ENCODE measurements at places on chromosomes 12 and 14.

GRCh38 chr12:92007787-92008186, 137.9 kb downstream of the BTG1 start:
- H3K4me1 ChIP-seq = no peaks in the 10 kb centered on the region
- H3K27me3 ChIP-seq = no peaks in the 10 kb centered on the region
- no peak overlapping the region for H3K4me3 ChIP-seq
- DNase-seq = no peak
- H3K36me3 ChIP-seq = no peaks in the 10 kb centered on the region
- no peak overlapping the region for H3K27ac ChIP-seq

DNA sequence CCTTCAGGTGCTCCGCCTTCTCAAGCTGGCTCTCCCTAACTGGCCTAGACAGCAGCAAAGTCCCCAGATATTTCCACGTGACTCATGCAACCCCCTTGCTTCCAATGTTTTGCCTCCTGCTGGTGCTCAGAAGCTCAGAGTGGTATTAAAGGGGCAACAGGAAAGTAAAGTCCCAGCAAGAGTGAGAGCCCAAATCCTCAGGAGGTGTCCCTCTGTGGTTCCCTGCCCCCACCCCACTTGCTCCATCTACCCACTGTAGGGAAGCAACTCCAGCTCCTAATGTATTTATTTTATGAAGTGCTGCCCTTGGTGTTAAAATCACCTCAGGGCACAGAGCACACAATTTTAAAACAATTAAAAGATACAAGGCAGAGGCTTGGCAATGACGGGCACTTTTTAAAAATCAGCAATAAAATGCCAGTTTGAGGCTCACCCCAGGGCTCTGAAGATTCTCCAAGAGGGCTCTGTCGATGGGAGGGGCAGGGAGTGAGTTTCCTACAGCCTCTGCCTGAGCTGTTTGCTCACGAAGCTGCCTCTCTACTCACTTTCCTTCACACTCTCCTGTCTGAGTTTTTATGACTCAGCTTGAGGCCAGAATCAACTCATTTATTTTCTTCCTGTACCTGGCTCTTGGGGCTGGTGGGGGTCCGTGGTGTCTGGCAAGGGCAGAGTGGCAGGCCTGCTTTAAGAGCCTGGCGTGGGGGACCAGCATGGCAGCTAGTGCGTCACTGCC, 81.9 kb upstream of the MAX start:
- no peaks in the 10 kb centered on the region for H3K27me3 ChIP-seq
- peaks cover 6% of the 10 kb centered on the region for H3K4me1 ChIP-seq
- H3K27ac ChIP-seq = no peak overlapping the region
- H3K36me3 ChIP-seq = no peaks in the 10 kb centered on the region
- no peak overlapping the region for H3K4me3 ChIP-seq

GRCh38 chr12:49825971-49826421, 2.2 kb downstream of the NCKAP5L start:
- no peak overlapping the region for H3K4me3 ChIP-seq
- no peaks in the 10 kb centered on the region for H3K27me3 ChIP-seq
- H3K27ac ChIP-seq = no peak overlapping the region
- no peak for DNase-seq

DNA sequence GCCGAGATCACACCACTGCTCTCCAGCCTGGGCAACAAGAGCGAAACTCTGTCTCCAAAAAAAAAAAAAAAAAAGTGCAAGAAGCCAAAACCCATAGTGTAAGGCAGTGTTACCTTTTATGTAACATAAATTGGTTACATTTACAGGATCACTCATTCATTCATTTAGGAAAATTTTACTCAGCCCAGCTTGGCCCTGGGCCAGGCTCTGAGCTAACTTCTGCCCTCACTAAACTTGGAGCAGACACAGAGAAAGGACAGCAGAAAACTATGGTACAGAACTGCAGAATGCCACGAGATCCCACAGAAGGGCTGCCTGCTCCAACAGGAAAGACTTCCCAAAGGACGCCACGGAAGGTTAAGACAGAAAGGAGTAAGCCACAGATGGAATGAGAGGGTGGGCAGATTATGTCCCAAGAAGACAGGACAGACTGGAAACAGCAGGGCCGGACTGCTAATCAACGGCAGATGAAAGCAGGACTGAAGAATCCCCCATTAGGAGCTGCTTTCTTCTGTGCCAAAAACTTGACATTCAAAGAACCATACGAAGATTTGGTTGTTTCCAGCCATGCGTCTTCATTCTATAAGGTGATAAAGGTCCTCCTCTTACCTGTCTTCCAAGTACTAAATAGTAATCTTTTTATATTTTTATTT, 18.9 kb downstream of the PPP1R13B start:
- H3K27me3 ChIP-seq = no peaks in the 10 kb centered on the region
- H3K4me3 ChIP-seq = no peak overlapping the region
- no peaks in the 10 kb centered on the region for H3K36me3 ChIP-seq
- no peaks in the 10 kb centered on the region for H3K4me1 ChIP-seq
- DNase-seq = no peak

DNA sequence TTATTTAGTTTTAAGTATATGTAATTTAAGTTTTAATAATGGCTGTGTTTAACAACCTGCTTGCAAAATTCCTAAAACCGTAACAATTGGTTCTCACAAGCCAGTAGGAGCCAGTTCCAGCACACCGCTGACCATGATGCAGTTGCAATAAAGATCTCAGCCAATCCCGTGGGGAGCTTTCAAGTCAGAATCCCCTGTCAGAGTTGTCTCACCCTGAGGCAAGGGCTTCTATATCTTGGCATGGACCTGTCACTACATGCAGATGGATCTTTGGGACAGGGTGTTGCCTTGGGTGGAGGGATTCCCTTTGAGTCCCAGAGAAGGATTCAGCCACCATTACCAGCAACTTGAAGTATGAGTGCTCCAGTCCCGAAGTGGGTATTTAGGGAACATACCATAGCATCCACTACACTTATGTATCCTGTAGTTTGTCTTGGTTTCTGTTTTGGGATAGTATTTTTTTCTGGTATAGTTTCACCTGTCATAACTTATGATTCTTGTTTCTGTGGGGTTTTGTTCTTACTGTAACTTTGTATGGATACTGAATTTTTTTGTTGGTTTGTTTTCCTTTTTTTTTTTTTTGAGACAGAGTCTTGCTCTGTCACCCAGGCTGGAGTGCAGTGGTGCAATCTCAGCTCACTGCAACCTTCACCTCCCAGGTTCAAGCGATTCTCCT, 30.1 kb upstream of the LIMA1 start:
- H3K27ac ChIP-seq = no peak overlapping the region
- H3K27me3 ChIP-seq = no peaks in the 10 kb centered on the region

GRCh38 chr14:87430214-87430613, 562.8 kb downstream of the GALC start:
- no peaks in the 10 kb centered on the region for H3K4me1 ChIP-seq
- H3K36me3 ChIP-seq = no peaks in the 10 kb centered on the region
- H3K4me3 ChIP-seq = no peak overlapping the region
- H3K27ac ChIP-seq = no peak overlapping the region
- no peak for DNase-seq

GRCh38 chr12:57554897-57555296, 5.1 kb downstream of the KIF5A start:
- H3K4me3 ChIP-seq = no peak overlapping the region
- DNase-seq = no peak
- H3K4me1 ChIP-seq = peaks cover 2% of the 10 kb centered on the region
- H3K36me3 ChIP-seq = no peaks in the 10 kb centered on the region
- H3K27ac ChIP-seq = no peak overlapping the region

GRCh38 chr14:65229748-65230728, 127.7 kb upstream of the MAX start:
- H3K4me3 ChIP-seq = no peak overlapping the region
- no peaks in the 10 kb centered on the region for H3K27me3 ChIP-seq
- H3K4me1 ChIP-seq = peaks cover 3% of the 10 kb centered on the region

DNA sequence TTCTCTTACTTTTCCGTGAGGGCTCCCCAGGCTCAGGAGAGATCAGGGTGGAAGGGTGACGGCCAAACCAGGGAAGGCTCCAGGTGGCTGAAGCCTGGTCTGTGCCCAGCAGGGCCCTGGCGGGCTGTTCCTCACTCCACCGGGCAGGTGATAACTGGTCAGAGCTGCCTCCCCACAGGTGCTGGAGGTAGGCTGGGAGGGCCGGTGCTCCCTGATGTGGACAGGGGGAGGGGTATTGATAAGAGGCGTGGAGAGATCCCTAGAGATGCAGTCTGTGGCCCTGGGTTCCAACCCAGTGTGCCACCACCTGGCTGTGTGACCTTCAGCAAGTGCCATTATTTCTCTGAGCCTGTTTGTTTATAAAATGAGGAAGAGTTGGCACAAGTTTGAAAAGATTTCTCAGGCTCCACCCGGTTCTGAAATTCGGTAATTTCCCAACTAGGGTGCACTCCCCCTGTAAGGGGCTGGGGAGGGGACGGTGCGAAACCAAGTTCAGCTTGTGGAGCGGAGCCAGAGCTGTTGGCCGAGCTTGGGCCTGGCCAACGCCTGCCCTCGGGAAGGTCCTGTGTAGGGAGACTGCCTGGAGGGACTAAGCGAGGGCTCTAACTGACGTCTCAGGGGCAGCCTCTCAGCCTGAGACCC, 1.0 kb upstream of the NR4A1 start:
- peaks cover 19% of the 10 kb centered on the region for H3K27me3 ChIP-seq
- no peaks in the 10 kb centered on the region for H3K4me1 ChIP-seq
- H3K36me3 ChIP-seq = peaks cover 6% of the 10 kb centered on the region
- peak overlapping the region; percentile 28 for H3K4me3 ChIP-seq

DNA sequence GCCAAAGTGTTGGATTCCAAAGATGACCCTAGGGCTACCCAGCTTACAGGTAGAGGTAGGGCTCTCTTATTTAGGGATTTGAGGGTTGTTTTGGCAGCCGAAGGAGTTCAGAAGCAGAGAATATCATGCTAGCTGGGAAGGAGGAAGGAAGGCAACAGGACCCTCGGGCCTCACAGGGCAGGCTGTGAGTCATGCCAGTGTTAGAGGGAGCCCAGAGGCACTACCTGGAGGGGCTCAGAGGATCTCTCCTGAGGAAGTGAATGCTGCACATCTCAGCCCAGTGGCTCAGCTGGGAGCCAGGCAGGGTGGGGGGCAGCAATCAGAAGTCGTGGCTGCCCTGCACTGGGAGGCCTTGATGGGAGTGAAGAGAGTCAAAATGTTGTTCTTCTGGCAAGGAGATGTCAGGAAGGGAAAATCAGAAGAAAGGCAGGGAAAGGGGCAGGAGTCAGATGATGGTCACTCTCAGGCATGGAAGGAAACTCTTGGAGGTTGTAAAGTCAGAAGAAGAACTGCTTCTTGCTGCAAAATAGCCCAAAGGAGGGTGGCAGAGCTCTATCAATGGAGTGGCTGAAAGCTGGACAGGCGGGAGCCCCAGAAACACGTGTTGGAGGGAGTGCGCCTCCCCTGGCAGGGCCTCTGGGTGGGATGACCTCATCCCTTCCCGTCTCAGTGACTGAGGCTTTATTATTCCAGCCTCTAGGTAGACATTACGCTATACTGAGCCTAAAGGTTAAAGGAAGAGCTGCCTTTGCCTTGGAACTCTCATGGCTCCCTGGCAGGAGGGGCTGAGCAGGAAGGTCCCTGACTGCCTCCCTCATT, 141.3 kb downstream of the SMOC1 start:
- H3K4me3 ChIP-seq = no peak overlapping the region
- DNase-seq = no peak
- H3K4me1 ChIP-seq = no peaks in the 10 kb centered on the region
- H3K27ac ChIP-seq = no peak overlapping the region
- H3K27me3 ChIP-seq = no peaks in the 10 kb centered on the region

GRCh38 chr12:74741112-74741511, 203.5 kb downstream of the ATXN7L3B start:
- H3K4me3 ChIP-seq = no peak overlapping the region
- H3K27me3 ChIP-seq = no peaks in the 10 kb centered on the region
- no peak for DNase-seq

- H3K4me3 ChIP-seq = no peak overlapping the region
- no peak overlapping the region for H3K27ac ChIP-seq
- H3K27me3 ChIP-seq = no peaks in the 10 kb centered on the region
- H3K4me1 ChIP-seq = no peaks in the 10 kb centered on the region
- no peak for DNase-seq
Measured at GRCh38 chr12:9960590-9960989, 10.6 kb upstream of the CLEC12A start.

- no peak overlapping the region for H3K27ac ChIP-seq
- H3K27me3 ChIP-seq = no peaks in the 10 kb centered on the region
- H3K4me3 ChIP-seq = no peak overlapping the region
- DNase-seq = no peak
- H3K4me1 ChIP-seq = peaks cover 2% of the 10 kb centered on the region
Measured at GRCh38 chr12:131774576-131775391, 53.4 kb upstream of the MMP17 start.

DNA sequence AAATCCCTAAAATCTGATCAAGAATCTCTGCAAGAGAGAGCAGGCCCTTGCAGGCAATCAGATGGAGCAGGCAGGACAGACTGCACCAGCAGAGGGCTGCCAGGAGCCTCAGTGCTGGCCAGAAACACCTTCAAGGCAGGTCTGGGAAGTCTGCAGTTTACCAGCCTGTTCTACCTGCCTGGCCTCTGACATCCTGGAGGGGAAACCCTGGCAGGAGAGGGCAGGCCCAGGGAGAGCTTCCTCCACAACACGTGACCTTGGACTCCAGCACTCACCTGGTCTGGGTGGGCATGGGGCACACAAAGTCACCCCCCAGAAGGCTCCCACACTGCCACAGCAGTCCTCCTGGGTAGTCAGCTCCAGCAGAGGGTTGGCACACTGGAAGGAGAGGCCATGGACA, 56.0 kb downstream of the ISCA2 start:
- no peak for DNase-seq
- H3K36me3 ChIP-seq = no peaks in the 10 kb centered on the region
- no peak overlapping the region for H3K27ac ChIP-seq

- H3K4me3 ChIP-seq = no peak overlapping the region
- DNase-seq = no peak
Measured at GRCh38 chr12:94151582-94151981, 3.2 kb downstream of the PLXNC1 start.

DNA sequence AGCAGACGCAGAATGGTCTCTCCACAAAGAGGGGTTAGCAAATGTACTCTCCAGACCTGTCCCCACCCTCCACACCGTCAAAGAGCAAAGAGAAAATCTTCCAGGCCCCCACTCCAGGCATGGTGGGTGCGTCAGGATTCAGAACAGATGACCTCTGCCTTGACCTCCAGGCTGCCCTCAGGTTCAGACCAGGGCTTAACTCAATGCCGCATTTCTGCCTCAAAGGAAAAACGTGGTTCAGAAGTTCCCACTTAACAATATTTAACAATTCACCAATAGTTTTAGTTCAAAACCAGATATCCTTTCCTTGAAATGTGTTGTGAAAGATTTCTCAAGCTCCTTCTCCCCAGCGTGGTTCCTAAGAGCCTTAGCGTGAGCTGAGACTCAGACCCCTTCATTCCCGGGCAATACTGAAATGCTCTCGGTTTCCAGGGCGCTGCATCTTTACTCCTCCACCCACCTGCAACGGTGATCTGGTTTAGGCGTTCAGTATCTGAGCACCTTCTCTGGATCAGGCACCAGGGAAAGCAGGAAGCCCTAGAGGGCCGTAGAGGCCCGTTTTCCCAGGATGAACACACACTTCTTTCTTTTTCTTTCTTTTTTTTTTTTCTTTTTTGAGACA, 22.9 kb downstream of the HSP90AA1 start:
- no peak for DNase-seq
- H3K27ac ChIP-seq = no peak overlapping the region
- no peaks in the 10 kb centered on the region for H3K27me3 ChIP-seq
- H3K4me3 ChIP-seq = no peak overlapping the region
- H3K4me1 ChIP-seq = no peaks in the 10 kb centered on the region
- H3K36me3 ChIP-seq = no peaks in the 10 kb centered on the region

- no peaks in the 10 kb centered on the region for H3K27me3 ChIP-seq
- H3K4me3 ChIP-seq = no peak overlapping the region
- H3K4me1 ChIP-seq = peaks cover 2% of the 10 kb centered on the region
- H3K27ac ChIP-seq = no peak overlapping the region
- H3K36me3 ChIP-seq = no peaks in the 10 kb centered on the region
Measured at GRCh38 chr12:125214289-125214688, 149.1 kb downstream of the AACS start.

Data from iPS DF 6.9 (cell line).